ENCODE measurements at places on chromosomes 16 and 17. TPM values are rescaled to one million over a fixed set of nuclear protein-coding genes. Genes with fewer than 3 reads are reported as not detected.
A peak's percentile ranks its signal among the peaks of the same experiment; 100 is the strongest.

- DNase-seq = no peak
These were observed 323.0 kb downstream of the C16orf95 start for GRCh38 chr16:86994215-86994614.

DNA sequence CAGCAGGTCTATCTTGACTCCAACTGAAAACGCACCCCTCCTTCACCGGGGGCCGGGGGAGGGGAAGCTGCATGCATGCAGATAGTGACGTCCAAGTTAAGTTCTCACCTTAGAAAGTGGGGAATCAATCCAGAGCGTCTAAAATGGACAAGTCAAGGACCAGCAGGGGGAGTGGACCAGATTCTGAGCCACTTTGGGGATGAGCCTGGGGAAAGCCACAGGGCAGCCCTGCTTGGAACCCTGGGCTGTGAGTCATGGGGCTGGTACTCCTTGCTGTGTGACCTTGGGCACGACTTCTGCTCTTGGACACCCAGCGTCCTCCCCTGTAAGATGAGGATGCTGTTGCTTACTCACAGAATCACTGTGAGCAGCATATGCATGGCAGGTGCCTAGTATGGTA is 9.1 kb downstream of the TNFRSF13B start:
- peak; percentile 64 for DNase-seq

DNA sequence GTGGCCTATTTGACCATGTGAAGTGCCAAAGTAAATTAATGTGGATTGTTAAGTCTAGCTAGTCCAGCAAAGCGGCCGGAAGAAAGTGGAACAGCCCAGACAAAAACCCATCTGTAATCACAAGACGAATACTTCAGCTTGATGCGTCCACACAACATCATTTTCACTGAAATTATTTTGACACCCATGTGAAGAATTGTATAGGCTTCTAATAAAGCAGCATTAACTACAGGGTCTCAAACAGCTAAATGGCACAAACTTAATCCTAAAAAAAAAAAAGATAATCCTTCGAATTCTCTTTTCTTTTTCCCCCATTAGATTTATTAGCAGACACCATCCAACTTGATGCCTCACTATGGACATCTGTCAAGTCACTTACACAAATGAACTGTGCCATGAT is 73.8 kb downstream of the TOX3 start:
- DNase-seq = no peak

DNA sequence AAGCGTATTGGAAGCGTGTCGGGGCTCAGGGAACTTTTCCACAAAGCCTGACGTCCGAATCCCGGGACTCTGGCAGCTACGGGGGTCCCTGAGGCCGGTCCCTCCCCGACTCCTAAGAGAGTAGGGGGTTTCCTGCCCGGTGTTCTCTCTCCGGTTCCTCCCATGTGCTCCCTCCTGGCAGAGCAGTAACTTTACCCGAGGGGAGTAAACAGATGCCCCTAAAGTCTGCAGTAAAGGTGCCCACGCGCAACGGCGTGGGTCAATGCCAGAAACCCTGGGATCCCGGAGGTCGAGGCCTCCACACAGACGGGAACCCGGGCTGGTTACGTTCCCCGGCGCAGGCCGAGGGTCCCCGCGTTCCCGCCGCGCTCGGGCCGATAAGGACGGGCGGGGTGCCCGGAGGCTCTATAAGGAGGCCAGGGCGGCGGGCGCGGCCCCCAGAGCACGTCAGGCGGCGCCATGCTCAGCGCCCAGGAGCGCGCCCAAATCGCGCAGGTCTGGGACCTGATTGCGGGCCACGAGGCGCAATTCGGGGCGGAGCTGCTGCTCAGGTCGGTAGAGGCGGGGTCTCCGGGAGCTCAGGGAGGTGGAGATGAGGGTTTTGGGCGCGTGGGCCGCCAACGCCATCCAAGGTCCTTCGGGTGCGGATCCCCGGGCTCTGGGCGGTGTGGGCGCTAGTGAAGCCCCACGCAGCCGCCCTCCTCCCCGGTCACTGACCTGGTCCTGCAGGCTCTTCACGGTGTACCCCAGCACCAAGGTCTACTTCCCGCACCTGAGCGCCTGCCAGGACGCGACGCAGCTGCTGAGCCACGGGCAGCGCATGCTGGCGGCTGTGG is at the start of gene HBM:
HBM (plus strand) TSS at position 440 of the 836 bp plus-strand sequence; CDS start at position 460, 20 bp downstream.
- no peak for DNase-seq

DNA sequence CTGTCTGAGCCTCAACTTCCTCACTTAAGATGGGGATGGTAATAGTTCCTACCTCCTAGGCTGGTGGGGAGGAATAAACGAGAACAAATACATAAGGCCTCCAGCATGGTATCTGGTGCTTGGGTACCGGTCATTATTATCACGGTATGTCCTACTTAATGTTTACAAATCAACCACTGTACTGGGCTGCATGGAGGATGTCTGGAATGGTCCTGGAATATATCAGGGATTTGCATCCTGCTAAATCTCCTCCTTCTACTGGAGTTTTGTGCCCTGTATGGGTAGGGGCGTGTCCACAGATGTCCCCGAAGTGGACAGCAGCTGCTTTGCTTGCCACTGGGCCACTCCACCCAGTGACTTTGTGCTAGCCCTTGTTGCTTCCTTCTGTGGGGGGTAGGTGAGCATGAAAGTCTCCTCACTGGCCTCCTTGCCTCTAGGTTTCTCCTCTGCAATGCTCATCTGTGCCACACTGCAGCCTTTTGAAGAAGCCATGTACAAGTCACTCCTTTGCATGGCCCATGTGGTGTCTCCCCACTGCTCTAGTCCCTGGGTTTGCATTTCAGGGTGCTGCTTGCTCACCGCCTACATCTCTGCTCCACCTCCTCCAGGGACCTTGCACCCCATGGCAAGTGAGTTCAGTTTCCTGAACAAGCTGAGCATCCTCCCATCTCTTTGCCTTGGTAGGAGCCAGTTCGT is 2.2 kb upstream of the CMIP start:
- DNase-seq = no peak

DNA sequence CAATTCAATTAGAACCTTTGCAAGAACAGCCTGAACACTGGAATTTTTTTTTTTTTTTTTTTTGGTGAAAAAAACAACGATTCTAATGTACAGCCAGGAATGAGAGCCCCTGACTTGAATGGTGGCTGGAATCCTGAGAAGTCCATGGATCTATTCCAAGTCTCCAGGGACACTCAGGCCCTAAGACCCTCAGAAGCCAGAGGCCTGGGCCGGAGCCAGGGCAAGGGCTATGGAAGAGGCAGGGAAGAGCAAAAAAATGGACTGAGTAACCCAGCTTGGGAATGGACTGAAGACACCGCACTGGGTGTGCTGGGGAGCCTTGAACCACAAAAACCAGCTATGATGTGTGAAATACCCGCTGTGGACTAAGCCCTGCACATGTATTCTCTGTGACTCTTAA is 60.3 kb upstream of the LHX1 start:
- no peak for DNase-seq

DNA sequence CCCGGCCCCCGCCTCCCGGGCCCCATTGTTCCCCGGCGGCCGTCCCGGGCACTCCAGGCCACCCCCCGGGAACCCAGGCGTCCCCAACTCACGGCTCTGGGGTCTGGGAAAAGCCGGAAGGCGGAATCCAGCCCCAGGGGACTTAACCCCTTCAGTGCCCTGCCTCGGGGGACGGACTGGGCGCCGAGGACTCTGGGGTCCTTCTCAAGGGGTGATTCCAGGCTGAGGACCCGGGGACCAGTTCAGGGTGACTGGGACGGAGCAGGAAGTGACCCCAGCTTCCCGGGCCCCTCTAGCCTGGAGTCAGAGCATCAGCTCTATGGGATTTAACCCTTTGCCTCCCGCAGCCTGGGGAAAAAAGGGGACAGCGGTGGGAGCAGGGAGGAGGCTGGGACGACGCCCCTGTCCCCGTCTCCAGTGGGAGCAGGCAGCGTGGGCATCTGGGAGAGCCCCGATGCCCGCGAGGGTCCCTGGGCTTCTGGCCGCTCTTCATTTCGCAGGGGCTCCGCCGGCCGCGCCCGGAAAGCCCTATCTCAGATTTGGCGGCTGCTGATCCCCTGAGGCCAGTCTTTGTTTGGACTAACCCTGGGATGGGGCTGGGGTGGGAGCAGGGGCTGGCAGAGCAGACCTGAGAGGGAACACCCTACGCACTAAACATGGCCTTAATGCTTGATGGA is at the start of gene ZNF629:
ZNF629 (minus strand) TSS at position 270 of the 677 bp plus-strand sequence. CDS start 2,723 bp downstream, outside the sequence.
- DNase-seq = peak; percentile 74

- DNase-seq = no peak
These were observed 1.6 kb downstream of the HSF4 start for GRCh38 chr16:67166110-67166547.

DNA sequence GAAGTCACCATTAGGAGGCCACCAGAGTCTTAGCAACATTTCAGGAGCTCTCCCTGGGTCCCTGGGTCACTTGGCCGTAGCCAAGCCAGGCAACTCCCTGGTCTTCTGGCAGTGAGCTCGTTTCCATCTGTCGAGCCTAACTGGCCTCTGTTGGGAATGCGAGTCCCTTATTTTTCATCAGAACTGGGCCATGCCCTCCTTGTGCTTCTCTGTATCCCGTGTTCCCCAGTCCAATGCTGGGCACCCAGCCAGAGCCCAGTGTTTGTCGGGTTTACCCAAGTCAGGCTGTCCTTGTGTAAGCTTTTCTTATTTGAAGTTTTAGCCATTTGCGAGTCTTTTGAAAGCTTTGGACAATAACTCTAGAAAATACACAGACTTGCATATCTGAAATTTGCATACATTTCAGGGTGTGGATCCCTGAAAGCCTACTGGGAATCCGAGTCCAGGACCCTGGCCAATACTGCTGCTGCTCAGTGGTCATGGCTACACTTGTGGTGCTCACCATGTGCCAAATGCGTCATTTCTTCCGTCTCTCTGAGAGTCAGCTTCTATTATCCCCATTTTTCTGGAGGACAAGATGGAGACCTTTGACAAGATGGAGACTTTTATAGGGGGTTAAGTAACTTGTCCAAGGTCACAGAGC is 81.6 kb upstream of the LGALS9 start:
- DNase-seq = no peak

DNA sequence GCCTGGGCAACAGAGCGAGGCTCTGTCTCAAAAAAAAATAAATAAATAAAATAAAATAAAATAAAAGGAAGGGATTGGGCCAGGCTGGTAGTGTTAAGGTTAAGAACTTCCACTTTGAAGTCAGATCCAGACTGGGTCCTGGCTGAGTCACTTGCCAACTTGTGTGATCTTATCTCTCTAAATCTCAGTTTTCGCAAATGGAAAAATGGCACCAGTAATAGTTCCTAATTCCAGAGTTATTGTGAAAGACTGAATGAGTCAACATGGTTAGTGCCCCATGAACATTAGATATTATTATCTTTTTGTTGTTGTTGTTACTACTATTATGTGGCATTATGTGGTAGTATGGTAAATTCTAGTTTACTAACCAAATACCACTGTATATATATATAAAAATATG is 188.0 kb upstream of the AXIN2 start:
- DNase-seq = peak; percentile 87

- peak; percentile 28 for DNase-seq
These were observed 134.2 kb downstream of the ABCC1 start for GRCh38 chr16:16083421-16084156.

DNA sequence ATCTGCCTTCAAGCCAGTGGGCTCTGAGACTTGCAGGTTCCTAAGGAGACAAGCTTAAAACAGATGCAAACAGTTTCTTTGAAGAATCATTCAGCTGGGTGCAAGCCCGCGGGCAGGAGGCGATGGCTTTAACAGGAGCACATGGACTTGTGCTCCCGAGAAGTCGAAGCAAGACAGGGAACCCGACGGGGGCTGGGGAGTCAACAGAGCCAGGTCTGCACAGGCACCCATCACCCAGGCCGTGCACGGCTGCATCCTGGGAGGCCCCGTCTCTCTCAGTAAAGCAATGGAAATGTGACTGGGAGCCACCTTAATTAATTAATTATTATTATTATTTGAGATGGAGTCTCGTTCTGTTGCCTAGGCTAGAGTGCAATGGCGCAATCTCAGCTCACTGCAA is 333 bp upstream of the PTX4 start:
- DNase-seq = no peak

DNA sequence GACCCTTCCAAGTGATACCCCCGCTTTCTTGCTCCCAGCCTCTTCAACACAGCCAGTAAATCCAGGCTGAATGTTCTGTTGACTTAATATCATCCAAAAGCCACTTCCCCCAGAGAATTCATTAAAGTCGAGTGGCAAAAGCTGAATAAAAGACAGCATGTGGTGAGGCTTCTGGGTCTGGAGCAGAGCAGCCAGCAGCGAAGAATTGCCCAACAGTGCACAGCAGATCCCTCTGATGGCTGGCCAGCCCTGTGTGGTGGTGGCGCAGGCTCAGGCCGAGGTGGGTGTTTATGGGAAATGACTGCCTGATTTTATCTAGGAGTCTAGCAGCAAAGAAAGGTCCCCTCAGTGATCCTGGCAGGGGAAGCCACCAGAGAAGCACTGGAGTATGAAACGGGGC is 30.3 kb upstream of the RCVRN start:
- DNase-seq = no peak

DNA sequence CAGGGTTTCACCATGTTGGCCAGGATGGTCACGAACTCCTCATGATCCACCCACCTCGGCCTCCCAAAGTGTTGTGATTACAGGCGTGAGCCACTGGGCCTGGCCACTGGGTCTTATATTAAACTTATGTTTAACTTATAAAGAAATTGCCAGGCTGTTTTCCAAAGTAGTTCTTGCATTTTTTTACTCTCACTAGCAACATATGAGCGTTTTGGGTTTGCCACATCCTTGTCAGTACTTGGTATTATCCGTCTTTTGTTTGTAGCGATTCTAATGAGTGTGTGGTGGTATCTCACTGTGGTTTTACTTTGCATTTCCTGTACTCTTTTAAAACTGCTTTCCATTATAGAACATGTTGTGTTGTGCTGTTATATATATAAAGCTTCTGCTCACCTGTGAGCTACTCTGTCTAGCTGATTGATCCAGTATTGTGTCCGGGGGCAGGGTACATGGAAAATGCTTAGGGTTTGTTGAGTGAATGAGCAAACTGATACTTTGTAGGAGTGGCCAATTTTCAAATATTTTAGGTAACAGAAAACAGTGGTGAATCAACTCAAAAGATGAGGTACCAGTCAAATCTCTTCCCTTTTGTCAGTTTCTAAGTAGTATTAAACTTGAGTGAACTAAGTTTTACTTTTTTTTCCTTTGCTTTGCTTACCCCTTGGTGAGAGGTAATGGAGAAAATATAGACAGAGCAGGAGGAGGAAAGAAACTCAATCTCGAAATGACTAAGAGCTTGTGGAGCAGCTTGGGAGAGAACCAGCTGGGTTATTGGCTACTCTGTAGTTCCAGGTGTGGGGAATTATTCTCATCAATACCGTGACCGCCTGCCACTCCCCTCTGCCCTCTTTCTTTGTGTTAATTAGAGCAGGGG is 75.8 kb downstream of the PITPNC1 start:
- no peak for DNase-seq

- peak; percentile 71 for DNase-seq
These were observed at the start of gene MFAP4 for GRCh38 chr17:19386974-19387920. Gene MFAP4 (minus strand): TSS chr17:19387190. CDS start chr17:19387155, 35 bp downstream.

- no peak for DNase-seq
These were observed 48.2 kb downstream of the IGF2BP1 start for GRCh38 chr17:49045376-49045775.

GRCh38 chr17:73630531-73630930 is 13.7 kb downstream of the SDK2 start:
- peak; percentile 33 for DNase-seq

- no peak for DNase-seq
These were observed 145.6 kb downstream of the CCDC182 start for GRCh38 chr17:57599271-57600045.

- DNase-seq = no peak
These were observed 30.5 kb upstream of the NXPH3 start for GRCh38 chr17:49545007-49545660.

Gene CCL4L2
- total RNA-seq = not detected

Gene G6PC1
- not detected for total RNA-seq

Gene KLHL10
- total RNA-seq = not detected

Gene RUNDC3A
- total RNA-seq = not detected

Gene SRCAP
- 5.3 TPM for total RNA-seq

Gene GLIS2
- 0.24 TPM for total RNA-seq

Gene XPO6
- total RNA-seq = 55.4 TPM

Gene VTN
- 0.60 TPM for total RNA-seq

Gene NUPR1
- total RNA-seq = 10.9 TPM

Data from RPMI7951 (cell line).